GM06990 (cell line): ENCODE measurements at places on chromosomes 3 and 15.

DNA sequence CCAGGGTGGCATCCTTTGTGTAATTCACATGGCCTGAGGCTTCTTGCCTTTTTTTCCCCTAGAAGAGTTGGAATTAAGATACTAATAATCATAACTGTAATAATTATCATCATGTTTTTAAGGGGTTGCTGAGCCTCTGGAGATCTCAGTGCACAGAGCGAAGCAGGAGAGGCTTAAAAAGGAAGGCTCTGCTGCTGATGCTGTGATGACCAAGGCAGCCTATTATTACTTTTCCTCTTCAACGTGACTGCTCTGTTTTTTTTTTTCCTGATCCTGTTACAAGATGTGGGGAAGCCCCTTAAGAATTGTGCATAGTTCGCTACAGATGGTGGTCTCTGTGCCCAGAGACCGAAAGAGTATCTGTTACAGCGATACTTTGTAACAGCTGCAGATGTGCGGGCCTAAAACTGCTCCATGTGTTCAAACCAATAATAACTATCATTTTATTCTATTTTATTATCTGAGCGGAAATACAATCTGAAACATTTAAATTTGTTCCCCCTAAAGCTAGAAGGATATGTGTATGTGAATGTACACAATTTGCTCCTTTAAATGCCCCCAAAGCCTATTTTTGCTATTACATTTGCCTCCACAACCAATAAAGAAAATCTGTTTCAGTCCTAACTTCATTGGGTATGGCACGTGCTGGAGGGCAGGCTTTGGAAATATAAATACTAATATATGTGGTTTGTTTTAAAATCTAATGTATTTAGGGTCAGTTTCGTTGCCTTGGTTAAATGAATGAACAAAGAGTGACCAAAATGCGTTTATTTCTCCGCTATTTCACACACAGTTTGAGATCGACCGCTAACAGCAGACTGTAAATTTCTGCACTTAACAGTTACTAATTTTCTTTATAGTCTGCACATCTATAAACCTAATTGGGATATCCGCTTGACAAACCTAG is 4.6 kb downstream of the SHOX2 start:
- no peak for DNase-seq

GRCh38 chr3:77096966-77097890 is 57.3 kb downstream of the ROBO2 start:
- no peak for DNase-seq

- DNase-seq, result no peak
Measured at GRCh38 chr3:189806171-189806951, 175.2 kb downstream of the TP63 start.

- DNase-seq, result peak; percentile 67
Measured at GRCh38 chr15:40859206-40859851, 14.7 kb downstream of the RHOV start.

- no peak for DNase-seq
Measured at GRCh38 chr3:172539273-172539672, 16.0 kb upstream of the TNFSF10 start.

DNA sequence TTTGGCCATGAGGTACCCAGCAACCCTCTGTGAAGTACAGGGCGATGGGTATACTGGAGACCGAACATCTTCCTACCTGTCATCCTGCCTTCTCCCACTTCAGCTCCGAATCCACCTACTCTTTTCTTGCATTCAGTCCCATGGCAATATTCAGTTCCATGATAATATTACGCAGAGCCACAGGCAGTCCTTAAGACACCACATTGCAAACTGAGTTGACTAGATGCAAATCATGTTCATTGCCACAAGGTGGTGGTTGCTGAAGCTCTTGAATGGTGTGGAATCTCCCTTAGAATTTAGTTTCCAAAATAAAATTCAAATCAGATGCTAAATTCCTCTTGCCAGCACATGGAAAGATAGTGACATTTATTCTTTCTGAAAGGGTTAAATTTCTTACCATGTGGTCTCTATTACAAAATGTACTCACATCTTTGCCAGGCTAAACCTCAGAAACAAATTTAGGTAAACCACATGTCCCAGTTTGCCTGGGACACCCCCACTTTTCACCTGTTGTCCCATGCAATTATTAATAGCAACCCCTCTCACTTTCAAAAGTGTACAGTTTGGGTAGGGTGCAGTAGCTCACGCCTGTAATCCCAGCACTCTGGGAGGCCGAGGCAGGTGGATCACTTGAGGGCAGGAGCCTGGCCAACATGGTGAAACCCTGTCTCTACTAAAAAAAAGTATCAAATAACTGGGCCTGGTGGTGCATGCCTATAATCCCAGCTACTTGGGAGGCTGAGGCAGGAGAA is 1.7 kb upstream of the NME9 start:
- DNase-seq, result no peak

DNA sequence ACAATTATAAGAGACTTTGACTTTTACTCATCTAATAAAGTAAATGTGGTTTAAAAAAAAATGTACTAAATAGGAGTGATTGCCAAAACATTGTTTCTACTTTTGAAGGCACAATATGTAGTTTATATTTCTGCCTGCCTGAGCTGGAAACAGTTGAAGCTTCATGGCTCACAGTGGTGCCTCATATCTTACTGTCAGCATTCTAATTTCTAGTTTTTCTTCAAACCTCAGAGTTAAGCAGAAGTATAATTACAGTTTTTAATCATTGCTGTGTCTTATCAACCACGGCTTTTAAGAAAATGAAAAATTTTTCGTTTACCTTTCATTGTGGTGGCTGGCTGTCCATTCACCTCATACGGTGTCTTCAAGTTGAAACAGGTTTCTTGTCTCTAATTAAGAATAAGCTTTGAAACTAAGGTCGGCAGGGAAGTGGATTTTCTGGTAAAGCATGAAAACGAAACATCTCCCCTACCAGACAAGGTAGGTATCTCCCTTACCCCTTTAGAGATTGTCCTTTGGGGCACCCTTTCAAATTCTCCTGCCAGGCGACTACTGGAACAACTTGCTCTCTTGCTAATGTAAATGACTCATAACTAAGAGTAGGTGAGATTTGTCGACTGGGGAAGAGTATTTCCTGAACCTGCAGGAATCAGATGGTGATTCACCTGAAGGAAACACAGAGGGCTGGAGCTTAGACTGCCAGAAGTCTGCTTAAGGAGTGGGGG is at the start of gene GPR87:
GPR87 (minus strand) TSS at position 554 of the 725 bp plus-strand sequence. CDS start 16,720 bp downstream, outside the sequence.
- no peak for DNase-seq

DNA sequence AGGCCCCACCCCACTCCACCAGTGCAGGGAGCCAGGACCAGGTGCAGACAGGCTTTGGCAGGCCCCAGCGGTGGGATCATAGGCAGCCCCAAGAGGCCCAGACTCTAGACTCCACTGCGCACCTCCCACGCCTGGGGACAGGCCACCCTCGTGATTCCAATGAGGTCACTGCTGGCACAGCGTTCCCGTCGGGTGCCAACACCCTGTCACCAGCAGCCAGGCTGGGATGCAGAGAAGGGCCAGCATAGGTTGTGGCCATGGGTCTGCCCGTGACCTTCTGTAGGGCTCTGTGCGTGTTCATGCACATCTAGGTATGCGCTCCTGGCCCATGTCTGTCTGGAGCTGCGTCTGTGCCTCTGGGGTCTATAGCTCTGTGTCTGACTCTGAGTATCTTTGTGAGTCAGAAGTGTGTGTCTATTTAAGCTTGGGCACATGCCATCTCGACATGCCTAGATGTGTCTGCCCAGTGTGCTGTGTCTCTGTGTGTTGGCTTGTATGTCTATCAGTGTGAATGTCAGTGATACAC is 13.0 kb downstream of the VIPR1 start:
- no peak for DNase-seq

- no peak for DNase-seq
Measured at GRCh38 chr3:97957617-97958311, 14.5 kb downstream of the RIOX2 start.

GRCh38 chr3:160661660-160662059 is 15.3 kb upstream of the ARL14 start:
- DNase-seq, result no peak

DNA sequence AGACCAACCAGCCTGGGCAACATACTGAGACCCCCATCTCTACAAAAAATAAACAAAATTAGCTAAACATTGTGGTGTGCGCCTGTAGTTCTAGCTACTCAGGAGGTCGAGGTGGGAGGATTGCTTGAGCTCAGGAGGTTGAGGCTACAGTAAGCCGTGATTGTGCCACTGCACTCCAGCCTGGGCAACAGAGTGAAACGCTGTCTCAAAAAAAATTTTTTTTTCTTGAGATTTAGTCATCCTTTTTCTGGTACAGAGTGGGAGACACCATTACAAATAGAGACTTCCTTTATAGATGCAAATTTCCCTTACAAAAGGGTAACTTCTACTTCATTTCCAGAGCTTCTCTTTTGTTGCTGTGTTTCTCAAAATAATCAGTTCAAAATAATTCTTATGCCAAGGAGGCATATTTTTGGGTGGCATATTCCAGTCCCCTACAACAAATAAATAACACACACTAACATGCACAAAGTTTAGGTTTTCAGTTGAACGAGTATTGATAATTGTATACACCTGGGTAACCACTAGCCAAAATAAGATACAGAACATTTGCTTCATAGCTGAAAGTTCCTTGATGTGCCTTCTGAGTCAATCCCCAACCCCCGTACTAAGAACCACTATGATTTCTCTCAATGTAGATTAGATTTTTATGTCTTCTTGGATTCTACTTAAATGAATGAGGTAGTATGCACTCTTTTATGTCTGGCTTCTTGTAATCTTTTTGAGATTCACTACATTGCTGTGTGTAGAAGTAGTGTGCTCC is 248.9 kb upstream of the PROK2 start:
- DNase-seq, result peak; percentile 46

GRCh38 chr3:50297896-50298725 is 1.1 kb downstream of the HYAL3 start:
- no peak for DNase-seq

GRCh38 chr3:160400030-160400701 is 716 bp downstream of the SMC4 start:
- no peak for DNase-seq
